Activated CD4-positive, alpha-beta memory T cell treated with anti-CD3 and anti-CD28 coated beads for 36 hours (primary cell): ENCODE measurements at places on chromosomes 4 and X. TPM values are rescaled to one million over a fixed set of nuclear protein-coding genes. Genes with fewer than 3 reads are reported as not detected.

NEIL3 gene
- 18.2 TPM for total RNA-seq

PFKFB1 gene
- total RNA-seq: 0.59 TPM

RPS6KA6 gene
- total RNA-seq: 0.17 TPM

IL3RA gene
- 1.4 TPM for total RNA-seq

SYN1 gene
- 0.83 TPM for total RNA-seq

CXCL5 gene
- not detected for total RNA-seq

DNA sequence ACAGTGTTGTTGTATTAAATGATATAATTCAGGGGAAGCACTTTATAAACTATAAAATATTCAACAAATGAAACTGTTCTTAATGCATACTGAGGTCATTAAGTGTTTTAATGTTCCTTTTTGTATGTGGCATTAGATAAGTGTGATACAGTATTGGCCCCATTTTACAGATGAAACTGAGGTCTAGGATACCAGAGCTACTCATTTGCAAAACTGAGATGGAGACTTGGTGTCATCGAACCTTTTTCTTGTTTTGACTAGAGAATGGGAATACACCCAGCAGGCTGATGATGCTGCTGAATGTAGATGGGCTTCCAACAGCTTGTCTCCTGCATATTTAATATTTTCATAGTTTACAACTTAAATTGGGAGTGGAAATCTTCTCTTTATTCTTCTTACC, 34.6 kb downstream of the TAF1 start:
- DNase-seq: no peak

GRCh38 chrX:11555759-11556158, 110.0 kb downstream of the ARHGAP6 start:
- no peak for DNase-seq

GRCh38 chr4:45596379-45597101, 527.3 kb downstream of the GABRG1 start:
- DNase-seq: no peak

DNA sequence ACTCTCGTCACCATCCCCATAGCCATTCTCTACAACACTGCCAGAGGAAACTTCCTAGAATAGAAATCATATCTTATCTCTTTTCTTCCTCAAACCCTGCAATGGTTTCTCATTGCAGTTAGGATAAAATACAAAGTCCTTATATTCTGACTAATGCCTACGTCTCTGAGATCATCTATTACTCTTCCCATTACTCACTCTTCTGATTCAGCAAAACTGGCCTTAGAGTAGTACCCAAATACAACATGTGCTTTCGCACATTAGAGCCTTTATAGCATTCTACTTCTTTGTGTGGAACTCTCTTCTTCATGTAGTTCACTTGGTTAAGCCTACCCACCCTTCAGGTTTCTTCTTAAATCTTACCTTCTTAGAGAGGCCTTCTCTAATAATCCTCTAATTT, 28.0 kb downstream of the LHFPL1 start:
- DNase-seq: no peak

- no peak for DNase-seq
Measured at GRCh38 chr4:48543796-48544195, 53.7 kb downstream of the ZAR1 start.

GRCh38 chr4:105133976-105134375, 12.7 kb upstream of the TET2 start:
- DNase-seq: no peak
